ENCODE measurements at places on chromosomes 1 and 21.

- DNase-seq, result no peak
These were observed 38.2 kb downstream of the URB2 start for GRCh38 chr1:229664133-229664689.

- DNase-seq, result no peak
These were observed 225.0 kb downstream of the SEC16B start for GRCh38 chr1:177744906-177745305.

GRCh38 chr1:53685272-53686051 lies 53.5 kb downstream of the GLIS1 start:
- DNase-seq, result no peak

DNA sequence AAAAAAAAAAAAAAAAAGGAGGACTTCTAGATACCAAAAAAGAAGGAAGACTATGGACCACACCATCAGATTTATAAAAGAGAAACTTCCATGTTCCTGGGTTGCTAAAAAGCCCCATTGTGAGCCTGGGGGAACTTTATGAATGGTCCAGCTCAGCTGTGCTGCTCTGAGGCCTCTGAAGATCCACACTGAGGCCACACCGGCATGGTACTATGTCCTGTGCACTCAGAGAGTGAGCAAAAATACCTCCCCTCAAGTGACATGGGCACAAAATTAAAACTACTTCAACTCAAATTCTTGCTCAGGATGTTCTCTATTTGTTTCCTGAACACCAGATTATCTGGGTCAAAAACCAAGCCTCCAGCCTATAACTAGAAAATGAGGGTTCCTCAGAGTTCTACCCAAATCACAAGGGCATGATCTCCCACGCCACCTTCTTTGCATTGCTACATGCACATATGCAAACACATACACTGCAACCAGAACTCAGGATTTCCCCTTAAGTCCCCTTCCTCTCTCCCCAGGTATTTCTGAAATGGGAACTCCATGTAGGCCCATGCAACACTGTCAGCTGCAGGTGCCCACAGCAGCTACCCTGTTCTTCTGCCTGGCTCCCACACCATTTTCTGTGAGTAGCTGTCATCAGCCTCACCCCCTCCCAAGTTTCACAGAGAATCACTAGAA lies 94.4 kb downstream of the SH3GLB1 start:
- DNase-seq, result no peak

DNA sequence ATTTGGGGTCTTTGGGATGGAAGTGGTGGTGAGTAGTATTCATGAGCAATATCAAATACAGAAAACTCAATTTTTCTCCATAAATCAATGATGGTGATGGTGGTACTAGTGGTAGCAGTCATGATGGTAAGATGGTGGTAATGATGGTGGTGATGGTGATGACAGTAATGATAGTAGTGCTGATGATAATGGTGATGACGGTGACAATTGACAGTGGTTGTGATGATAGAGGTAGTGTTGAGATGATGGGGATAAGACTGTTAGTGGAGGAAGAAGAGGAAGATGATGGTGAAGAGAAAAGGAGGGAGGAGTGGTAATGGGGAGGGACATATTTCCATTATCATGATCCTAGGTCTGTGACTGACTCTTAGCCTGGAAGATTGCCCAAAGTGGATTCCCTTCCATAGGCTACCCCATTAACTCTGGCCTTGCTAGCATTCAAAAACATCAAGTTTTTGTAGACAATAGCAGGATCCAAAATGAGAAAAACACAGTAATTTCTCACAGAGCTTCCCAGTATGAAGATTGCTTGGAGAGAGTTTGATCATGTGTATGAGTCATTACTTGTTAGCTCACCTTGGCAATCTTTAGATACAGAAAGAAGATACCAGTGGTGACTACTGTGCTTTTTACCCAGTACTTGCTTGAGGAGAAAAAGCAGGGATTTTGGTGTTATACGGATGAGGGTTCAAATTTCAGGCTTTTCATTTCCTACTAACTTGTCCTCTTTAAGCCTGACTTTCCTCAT lies 93.9 kb downstream of the ATP1A1 start:
- no peak for DNase-seq

DNA sequence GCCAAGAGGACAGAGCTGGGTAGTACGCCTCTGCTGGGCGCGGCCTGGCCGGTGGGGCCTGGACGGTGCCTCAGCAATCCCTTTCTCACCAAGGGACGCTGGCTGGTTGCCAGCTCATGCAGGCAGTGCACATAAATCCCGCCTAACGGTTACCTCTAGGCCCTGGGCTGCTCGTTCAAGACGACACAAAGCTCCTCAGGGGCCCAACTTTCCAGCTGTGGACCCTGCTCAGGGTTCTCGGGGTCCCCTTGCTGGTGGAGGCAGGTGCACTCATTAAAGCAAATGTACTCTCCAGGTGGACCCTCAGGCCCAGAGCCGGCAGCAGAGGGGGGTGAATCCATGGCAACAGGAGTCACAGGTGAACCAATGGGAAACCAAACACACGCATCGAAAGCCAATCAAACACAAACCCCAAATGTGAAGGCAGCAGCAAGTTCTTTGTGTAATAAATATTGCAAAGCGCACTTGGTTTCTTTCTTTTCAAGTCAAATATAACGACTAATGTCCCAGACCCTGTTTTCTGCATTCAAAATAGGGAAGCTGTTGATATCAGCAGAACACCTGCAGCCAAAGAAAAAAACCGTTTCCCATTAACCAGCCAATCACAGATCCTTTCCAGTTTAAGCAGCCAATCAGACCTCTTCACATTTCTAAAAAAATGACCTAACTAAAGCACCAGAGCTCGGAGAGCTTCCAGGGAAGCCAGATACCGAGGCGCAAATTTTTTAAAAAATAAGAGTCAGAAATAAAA lies 26.1 kb upstream of the CLSTN1 start:
- no peak for DNase-seq

- no peak for DNase-seq
These were observed 2.0 kb upstream of the RCC2 start for GRCh38 chr1:17441265-17441992.

DNA sequence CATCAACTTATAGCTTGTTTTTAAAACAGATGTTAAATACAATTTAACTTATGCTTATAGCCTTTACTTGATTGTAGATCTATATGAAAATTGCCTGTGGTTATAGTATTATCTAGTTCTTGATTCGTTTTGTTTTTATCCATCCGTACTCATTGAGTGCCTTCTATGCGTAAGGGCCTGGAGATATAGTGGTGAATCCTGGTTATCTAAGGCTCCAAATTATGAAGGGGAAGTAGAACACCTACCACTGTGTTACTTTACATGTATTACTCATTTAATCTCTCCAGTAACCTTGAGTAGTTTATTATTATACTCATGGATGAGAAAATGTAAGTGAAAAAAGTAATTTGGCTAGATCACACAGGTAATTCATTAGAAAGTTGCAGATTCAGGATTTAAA lies 121.8 kb downstream of the OSBPL9 start:
- no peak for DNase-seq

DNA sequence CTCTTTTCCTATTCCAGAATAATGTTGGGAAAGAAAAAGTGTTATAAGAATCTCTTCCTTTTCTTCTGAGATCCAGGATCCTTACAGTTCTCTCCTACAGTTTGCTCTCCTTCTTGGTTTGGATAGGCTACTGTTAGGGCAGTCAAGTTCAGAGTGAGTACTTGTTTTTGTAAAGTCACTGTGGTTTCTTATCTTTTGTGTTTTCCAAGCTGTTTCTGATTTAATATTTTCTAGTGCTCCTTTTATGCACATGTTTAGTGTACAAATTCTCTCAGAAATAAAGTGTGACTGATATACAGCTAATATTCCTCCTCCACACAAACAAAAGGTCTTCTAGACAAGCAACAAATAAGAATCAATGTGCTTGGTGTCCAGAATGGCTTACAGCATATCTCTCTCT lies 107.7 kb downstream of the BACH1 start:
- no peak for DNase-seq

- no peak for DNase-seq
These were observed at the start of gene FCRL2 for GRCh38 chr1:157776971-157777391. Gene FCRL2, minus strand, starts transcription at chr1:157777132. Its CDS starts 59 bp downstream, at chr1:157777073.

GRCh38 chr1:225608014-225608796 lies 44.7 kb downstream of the ENAH start:
- DNase-seq, result no peak

- DNase-seq, result no peak
These were observed 62.3 kb downstream of the KAZN start for GRCh38 chr1:14660801-14661200.

DNA sequence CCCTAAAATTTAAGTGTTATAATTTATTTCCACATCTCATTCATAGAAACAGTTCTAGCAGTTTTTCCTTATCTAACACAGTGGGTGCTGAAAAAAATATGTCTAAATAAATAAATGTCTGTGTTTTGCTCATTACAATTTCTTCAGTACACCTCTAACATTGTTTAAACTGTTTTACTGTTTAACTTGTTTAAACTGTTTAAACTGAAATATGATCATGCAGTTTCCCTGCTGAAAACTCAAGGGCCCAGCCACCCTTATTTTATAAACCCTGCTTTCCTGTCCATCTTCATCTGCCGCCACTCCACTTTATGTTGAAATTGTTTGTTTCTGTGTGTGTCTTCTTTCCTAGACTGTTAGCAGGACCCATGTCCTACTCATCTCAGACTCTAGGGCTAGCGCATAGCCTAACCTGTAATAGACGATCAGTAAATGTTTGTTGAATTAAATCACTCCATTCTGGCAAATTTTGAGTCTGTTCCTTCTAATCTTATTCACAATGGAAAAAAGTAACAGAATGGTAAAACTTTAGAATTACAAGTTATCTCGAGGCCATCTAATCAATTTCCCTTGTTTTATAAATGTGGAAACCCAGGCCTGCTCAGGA lies 9.4 kb upstream of the PIK3C2B start:
- DNase-seq, result no peak

- no peak for DNase-seq
These were observed 175.8 kb downstream of the TYW3 start for GRCh38 chr1:74908797-74909196.

DNA sequence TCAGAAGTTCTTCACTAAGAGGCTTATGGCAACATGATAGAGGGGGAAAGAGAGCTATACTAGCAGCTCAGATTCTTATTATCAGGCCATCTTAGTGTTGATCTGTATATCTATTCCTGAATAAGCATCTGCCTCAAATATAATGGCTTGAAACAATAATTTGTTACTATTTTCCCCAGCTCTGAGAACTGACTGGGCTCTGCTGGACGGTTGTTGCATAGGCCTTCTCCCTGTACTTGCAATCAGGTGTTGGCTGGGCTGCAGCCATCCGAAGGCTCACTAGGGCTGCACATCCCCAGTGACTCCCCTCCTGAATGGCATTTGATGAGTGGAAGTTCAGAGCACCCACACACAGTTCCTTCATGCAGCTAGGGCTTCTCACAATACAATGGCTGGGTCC lies 116.0 kb downstream of the PROX1 start:
- DNase-seq, result no peak

DNA sequence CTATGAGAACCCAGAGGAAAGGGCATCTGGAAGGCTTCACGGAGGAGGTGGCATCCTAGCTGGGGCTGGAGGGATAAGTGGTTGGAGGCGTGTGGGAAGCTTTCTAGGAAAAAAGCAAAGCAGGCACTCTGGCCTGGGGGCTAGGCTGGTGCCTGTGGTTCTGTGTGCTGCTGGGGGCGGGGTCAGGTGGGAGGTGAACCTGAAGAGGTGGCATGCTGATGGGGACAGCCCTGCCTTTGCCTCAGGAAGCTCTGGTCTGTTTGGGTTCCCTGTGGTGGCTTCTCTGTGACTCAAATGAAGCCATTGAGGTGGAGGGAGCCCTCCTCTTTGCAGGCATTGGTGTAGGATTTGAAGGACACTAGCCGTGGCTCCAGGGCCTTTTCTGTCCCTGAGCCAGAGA lies 221.6 kb upstream of the POU3F1 start:
- DNase-seq, result no peak

Measured in NCI-H1092 (cell line).